ENCODE measurements at places on chromosomes 2 and 18.

- no peak for DNase-seq
Observed at GRCh38 chr2:218046238-218046637, 22.8 kb upstream of the RUFY4 start.

DNA sequence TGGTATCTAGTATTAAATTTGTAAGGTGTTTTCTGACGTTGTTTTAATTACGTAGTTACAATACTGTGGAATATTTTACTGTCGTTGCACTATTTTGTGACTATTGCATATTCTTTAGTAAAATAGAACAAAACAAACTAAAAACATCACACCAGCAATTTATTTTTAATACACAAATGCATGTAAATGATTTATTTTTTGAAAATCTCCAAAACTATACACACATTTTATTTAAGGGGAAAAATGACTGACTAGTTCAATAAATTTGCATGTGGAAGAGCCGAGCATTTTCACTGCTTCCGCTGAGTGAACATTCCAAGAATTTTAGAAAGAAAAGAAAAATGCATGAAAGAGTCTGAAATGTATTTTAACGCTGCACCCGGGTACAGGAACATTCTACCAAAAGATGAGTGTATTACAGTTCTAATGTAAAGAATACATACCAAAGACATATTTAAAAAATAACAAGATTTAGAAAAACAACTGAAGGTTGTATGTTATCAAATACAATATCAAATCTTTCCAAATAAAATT lies 257.7 kb downstream of the MEIS1 start:
- DNase-seq, result no peak

DNA sequence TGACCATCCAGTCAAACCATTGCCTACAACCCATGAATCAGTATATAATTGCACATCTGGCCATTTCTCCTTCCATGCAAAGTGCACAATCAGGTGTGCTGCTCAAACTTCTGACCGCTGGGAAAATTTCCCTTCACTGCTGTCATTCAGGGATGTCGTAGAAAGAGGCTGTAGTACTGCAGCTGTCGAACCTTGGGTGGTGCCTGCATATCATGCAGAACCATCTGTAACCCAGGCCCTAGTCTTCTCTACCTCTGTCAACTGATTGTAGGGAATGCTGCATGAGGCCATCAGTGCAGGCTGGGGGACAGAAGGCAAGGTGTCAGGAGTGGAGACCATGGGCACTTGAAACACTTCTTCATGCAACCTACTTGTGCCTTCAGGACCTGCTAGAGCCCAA lies 267.5 kb downstream of the CALCRL start:
- DNase-seq, result no peak

GRCh38 chr18:42641996-42642395 lies 473.5 kb downstream of the RIT2 start:
- DNase-seq, result no peak

Data from activated naive CD4-positive, alpha-beta T cell treated with anti-CD3 and anti-CD28 coated beads, Interleukin-2, amount 10 ng/mL, durations not matched to agents 7 days and 5 days (primary cell).